ENCODE measurements at places on chromosomes 3 and 15.
A peak's percentile ranks its signal among the peaks of the same experiment; 100 is the strongest.

DNA sequence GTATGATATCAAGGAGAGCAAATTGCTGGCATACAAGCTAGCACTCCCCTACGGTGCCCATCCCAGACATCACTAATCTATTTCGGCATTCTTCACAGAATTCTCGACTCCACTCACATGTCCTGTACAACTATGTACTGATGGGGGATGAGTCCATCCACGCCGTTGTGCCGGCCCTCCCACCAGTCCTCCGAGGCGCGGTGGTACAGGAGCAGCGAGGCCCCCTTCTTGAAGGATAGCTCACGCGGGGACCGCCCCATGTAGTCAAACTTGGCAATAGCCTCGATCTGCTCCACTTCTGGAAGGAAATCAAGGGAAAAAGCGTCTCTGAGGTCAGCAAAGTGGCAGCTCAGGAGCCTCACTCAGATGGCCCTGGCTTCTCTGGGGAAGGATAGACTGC is 31.0 kb upstream of the RAD18 start:
- no peak for DNase-seq

DNA sequence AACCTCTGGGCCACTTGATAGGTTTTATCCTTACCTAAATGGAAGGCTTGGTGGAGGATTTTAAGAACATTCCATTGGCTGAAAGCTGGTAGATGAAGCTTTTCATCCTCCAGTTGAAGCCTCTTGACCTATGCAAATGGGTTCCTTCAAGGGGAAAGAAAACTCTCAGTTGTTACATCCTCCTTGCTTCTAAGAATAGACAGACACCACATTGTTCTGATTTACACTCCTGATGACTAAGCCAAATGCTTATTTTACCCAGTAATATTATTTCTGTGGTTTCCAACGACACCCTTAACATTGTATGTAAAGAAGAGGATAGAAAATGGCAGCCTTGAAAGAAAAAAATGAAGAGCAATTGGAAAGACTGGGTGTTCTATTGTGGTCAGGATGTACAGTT is 480.5 kb downstream of the OTOL1 start:
- DNase-seq = no peak

- DNase-seq = no peak
Measured at GRCh38 chr3:172467170-172467824, 19.0 kb upstream of the GHSR start.

GRCh38 chr3:40971191-40972168 is 227.8 kb upstream of the CTNNB1 start:
- peak; percentile 34 for DNase-seq

DNA sequence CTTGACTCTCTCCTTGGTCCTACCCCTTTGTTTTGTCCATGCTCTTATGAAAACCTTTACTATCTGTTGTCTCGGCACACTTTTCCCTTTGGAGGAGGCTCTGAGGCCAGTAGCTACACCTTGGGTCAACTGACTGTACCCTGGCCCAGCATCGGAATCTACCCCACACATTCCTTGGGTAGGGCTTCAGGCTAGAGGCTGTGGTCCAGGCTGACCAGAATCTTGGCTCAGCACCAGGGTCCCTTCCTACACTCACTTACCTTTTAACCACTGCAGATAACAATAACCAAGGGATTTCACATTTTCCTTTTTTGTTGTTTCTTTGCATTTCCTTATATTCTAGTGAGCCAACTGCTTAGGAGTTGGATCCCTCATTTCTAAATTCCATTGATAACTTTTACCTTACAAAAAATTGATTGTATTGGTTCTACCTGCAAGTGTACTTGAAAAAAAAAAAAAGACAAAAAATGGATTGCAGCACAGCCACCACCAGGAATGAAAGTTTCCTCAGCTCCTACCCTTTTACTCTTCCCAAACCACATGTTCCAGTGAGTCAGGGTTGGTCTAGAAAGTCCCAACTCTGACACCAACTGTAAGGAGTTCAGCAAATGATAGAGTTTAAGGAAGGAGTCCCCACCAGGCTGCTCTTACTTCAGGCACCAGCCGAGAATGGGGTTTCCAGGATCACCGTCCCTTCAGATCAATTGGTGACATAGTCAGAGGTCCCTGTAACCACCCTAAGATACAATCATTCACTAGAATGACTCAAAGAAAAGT is 95.6 kb downstream of the FBLN2 start:
- no peak for DNase-seq

GRCh38 chr3:176976586-176976985 is 220.7 kb downstream of the TBL1XR1 start:
- no peak for DNase-seq

DNA sequence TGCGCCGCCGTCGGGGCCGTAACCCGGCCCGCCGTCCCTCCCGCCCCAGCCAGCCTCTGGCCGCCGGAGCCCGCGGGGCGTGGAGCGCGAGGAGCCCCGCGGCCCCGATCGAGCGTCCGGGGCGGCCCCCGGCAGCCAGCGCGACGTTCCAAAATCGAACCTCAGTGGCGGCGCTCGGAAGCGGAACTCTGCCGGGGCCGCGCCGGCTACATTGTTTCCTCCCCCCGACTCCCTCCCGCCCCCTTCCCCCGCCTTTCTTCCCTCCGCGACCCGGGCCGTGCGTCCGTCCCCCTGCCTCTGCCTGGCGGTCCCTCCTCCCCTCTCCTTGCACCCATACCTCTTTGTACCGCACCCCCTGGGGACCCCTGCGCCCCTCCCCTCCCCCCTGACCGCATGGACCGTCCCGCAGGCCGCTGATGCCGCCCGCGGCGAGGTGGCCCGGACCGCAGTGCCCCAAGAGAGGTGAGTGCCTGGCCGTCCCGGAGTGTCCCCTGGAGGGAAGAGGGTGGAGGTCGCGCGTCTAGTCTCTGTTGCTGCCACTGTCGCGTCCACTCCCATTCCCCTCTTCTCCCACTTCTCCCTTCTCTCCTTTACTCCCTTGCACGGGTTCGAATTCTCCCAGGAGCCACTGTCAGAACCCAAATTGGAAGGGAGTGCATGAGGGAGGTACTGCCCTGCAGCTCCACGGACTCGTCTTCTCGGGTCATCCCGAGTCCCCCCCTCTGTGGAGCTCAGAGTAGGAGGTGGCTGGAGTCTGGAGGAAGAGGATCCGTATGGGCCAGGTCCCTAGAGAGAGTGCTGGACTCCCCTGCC is 585 bp downstream of the CSK start:
- peak; percentile 48 for DNase-seq

- no peak for DNase-seq
Measured at GRCh38 chr15:101120987-101121386, 130.9 kb downstream of the CHSY1 start.

- no peak for DNase-seq
Measured at GRCh38 chr3:182325213-182325950, 467.9 kb upstream of the ATP11B start.

GRCh38 chr3:51974277-51974962 is 444 bp upstream of the ABHD14A start:
- no peak for DNase-seq

DNA sequence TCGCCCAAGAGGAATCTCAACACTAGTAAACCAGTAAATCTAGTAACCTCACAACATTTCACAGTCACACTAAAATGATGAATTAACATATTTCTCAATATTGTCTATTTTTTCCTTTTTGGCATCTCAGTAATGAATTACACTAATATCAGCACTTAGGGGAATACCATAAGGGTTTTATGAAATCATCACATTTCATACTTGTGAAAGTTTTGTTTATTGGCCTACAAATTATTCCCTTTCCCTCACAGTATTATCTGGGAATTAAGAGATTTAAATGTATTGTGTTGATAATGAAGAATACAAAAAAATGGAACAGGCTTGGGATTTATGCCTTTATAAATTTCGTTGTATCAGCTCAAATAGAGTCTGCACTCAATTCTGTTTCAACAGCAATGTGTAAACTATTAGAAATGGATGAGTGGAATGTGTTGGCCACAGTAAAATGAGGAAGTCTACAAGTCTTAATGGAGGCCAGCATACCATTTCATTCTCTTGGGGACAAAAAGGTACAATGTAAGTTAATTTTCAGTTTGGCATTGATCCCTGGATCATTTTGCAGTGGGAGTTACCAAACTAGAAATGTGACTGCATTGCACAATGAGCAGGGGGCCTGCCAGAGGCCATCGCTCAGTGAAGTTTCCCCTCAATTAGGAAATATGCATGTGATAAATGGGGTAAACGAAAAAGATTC is 195.4 kb downstream of the FMN1 start:
- no peak for DNase-seq

DNA sequence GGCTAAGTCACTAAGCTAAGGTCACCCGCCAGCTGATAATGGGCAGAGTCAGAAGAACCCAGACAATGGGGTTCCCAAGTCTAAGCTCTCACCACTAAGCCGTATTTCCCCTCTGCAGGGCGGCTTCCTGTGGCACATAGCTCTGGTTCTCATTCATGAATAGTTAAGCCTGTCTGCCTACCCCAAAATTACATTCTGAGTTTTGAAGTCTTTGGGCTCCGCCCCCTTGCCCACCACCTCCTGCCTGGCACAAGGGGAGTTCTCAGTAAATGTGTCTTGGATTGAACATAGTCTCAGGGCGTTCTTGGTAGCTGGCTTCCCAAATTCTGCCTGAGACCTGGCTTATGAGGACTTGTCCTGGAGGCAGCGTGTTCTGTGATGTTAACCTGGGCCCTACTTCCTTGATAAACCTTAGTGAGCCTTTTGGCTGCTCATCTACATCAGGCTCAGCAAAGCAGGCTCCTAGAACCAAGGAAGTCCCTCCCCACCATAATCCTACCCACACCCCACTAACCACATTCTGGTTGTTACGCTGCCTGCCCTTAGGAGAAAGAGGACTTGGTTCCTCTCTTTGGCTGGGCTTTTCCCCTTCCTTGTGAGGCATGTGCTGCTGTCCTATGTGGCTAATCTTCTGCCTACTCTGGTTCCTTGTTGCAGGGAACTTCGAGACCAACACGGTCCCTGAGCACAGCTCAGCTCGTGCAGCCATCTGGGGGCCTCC is 54.9 kb downstream of the STARD5 start:
- no peak for DNase-seq

DNA sequence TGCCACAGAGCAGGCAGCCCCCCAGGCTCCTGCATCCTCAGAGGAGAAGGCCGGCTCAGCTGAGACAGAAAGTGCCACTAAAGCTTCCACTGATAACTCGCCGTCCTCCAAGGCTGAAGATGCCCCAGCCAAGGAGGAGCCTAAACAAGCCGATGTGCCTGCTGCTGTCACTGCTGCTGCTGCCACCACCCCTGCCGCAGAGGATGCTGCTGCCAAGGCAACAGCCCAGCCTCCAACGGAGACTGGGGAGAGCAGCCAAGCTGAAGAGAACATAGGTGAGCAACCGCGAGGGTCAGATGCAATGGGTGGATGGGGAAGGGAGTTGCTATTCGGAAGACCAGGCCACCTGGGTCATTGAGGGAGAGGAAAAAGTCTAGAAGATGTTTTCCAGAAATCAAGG is 53.0 kb downstream of the GAP43 start:
- DNase-seq = no peak

GRCh38 chr3:186670155-186670554 is 4.3 kb downstream of the HRG start:
- no peak for DNase-seq

- no peak for DNase-seq
Measured at GRCh38 chr3:118629821-118630220, 404.8 kb downstream of the IGSF11 start.

GRCh38 chr15:80559320-80559693 is 135.8 kb upstream of the ABHD17C start:
- no peak for DNase-seq

GRCh38 chr3:135348690-135349089 is 553.6 kb downstream of the EPHB1 start:
- no peak for DNase-seq

- no peak for DNase-seq
Measured at GRCh38 chr15:66751579-66751978, 49.5 kb downstream of the SMAD6 start.

GRCh38 chr3:14796403-14797077 is 22.2 kb upstream of the FGD5 start:
- DNase-seq = no peak

GRCh38 chr3:159634483-159634882 is 354.2 kb upstream of the IL12A start:
- DNase-seq = no peak

- DNase-seq = no peak
Measured at GRCh38 chr15:83358972-83359564, 74.6 kb upstream of the BNC1 start.

- no peak for DNase-seq
Measured at GRCh38 chr3:42723219-42723618, 20.6 kb upstream of the HHATL start.

DNA sequence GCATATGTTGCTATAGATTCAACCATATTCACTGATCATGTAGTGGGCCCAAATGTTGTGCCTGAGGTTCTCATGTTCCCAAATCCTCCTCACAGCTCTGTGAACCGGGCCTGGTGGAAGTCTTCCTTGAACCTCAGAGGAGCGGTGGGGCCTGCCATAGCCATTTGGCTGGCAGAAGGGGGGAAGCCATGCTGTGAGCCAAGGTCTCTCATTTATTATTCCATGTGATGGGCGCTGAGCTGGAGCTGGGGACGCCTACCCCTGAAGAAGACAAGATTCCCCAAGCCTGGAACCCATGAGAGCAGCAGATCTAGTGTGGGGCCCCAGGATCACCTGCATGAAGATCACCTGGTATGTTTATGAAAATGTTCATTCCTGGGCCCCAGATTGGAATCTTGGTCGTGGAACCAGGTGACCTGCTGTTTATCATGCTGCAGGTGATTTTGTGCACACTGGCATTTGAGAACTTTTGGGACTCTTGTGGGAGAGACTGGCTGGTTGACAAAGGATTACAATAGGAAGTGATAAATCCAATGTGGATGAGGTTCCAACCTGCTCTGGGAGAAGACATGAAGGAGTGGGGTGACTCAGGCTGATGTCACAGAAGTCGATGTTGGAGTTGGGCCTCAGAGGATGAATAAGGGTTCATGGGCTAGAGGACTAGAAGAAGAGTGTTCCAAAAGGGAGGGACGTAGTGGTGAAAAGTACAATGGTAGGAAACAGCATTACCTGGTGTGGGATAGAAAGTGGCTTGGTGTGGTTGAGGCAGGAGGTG is 102.1 kb downstream of the ASB7 start:
- DNase-seq = no peak

- no peak for DNase-seq
Measured at GRCh38 chr3:16427103-16427965, 86.2 kb downstream of the RFTN1 start.

GRCh38 chr3:134606033-134607025 is 44.5 kb downstream of the KY start:
- no peak for DNase-seq

GRCh38 chr3:5568451-5568850 is 380.9 kb downstream of the EDEM1 start:
- no peak for DNase-seq

DNA sequence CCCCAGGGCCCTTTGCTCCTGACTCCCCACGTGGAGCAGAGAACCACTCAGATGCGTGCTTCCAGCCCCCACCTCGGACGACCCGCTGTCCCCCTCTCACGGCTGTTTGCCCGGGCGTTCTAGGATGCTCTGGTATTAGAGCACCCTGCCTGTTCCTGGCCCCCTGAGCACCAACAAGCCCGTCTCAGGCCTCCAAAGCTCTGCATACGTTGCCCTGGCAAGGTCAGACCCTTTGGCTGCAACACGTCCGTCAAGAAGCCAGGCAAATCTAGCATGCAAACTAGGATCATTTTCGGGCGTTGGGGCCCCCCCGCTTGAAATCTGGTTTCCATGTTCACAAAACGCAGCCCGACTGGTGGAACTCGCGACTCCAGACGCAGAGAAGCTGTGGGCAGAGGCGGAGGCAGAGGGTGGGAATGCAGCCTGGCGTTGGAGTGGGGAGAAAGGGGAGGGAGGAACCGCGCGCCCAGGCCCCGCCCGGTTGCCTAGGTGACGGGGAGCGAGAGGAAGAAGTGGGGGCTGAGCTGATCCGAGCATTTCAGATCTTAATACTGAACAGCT is 86.2 kb upstream of the PIAS1 start:
- no peak for DNase-seq
